G401 (cell line): ENCODE measurements at places on chromosomes 12 and 14. TPM values are rescaled to one million over a fixed set of nuclear protein-coding genes. Genes with fewer than 3 reads are reported as not detected.

The RNF31 gene
- 51.9 and 89.7 TPM in 2 replicates for total RNA-seq

The RD3L gene
- total RNA-seq = not detected in 2 replicates

The HOXC10 gene
- total RNA-seq = 16.7 and 48.6 TPM in 2 replicates

The ANKRD33 gene
- not detected in 2 replicates for total RNA-seq

The MIP gene
- total RNA-seq = not detected in 2 replicates

The DEGS2 gene
- 0.95 and 5.0 TPM in 2 replicates for total RNA-seq

The FRMD6 gene
- 1.4 and 1.5 TPM in 2 replicates for total RNA-seq

The PAPOLA gene
- total RNA-seq = 143 and 274 TPM in 2 replicates

The PRR4 gene
- 9.2 TPM in 1 of 2 replicates, not detected in the other for total RNA-seq

The ARPC3 gene
- 601 and 663 TPM in 2 replicates for total RNA-seq

The ACRBP gene
- not detected in 2 replicates for total RNA-seq

The KCNC2 gene
- total RNA-seq = not detected in 2 replicates

The TEX52 gene
- total RNA-seq = not detected in 2 replicates
